Mesenteric fat pad (tissue), 1 donor: ENCODE measurements at places on chromosomes 3 and 15. TPM values are rescaled to one million over a fixed set of nuclear protein-coding genes. Genes with fewer than 3 reads are reported as not detected.

GRCh38 chr15:98025237-98025636, 64.7 kb downstream of the ARRDC4 start:
- DNase-seq: no peak

DNA sequence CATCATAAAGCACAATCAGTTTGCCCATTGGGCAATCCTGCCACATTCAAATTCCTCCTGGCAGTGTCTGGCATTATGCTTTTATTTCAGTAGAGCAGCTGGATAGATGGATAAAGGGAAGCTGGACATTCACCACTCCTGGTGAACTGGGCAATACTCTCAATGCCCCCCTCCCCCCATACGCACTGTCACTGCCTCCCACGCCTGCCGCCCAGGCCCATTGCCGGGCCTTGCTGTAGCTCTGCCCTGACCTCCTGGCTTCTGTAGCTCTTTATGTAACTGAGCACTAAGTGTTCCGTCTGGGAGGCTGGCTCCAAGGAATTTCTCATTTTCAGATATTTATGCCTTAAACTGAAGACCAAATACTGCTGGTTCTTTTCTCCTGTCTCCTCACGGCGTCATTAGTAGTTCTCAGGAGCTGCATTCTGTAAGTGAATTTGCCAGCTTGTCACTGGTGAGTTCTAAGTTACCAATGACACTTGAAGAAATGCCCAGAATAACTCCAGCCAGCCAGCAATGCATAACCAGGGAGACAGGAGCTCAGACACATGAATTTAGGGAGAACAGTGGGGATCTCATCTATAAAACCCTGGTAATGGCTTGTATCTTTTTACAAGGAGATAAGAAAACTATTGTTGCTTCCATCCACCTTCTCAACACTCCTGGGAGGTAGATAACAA, 25.5 kb upstream of the RASGRF1 start:
- no peak for DNase-seq

- DNase-seq: no peak
These were observed 24.9 kb downstream of the AP4E1 start for GRCh38 chr15:50933341-50933740.

- DNase-seq: no peak
These were observed 59.7 kb downstream of the MAP3K13 start for GRCh38 chr3:185422677-185423076.

RPL22L1 gene
- total RNA-seq: 67.9 TPM

NR2E3 gene
- total RNA-seq: not detected

DNA sequence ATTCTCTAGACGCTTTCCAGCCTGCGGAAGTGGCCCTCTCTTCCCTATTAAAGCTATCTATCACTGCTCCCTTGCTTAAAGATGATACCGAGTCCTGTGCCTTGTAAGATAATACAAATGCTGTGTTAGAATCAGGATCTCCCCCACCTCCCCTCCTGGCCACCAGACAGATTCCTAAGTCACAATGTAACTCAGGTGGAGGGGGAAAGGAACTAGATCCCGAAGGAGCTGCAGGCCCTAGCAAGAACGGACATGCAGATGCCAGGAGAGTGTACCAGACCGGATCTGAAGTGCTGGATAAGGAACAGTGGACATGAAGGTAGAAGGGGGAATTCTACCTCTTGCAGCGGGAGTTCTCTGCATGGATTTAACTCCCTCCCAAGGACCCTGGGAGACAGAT, 230.7 kb upstream of the LYSMD4 start:
- no peak for DNase-seq

DNA sequence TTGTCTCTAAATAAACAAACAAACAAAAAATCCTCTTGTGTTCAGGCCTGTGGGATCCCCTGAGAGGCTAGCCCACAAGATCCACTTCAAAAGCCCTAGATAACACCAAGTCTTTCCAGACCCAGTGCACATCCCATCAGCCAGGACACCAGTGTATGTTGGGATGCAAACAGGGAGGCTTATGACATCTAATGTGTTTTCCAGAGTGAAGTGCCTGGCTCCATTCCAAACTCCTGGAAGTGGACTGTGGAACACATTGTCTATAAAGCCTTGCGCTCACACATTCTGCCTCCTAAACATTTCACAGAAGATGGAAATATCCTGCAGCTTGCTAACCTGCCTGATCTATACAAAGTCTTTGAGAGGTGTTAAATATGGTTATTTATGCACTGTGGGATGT, 57.0 kb downstream of the MLH1 start:
- no peak for DNase-seq

CGNL1 gene
- 2.4 TPM for total RNA-seq
